ENCODE measurements at places on chromosomes 11 and 22.

DNA sequence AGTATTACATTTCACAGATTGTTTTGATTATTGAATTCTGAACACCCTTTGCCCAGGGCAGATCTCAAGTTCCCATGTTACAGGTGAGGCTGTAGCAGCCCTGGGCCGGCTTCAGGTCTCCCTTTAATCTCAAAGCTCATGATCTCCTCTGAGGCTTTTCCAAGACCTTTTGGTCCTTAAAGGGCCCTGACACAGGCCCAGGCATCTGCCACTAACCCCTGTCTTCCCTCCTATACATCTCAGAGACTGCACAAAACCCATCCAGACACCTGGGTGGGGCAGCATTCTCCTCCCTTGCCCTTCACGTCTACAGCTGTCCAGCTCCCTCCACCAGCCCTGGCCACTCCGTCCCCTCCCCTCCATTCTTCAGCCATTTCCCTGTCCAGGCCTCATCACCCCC is 37.8 kb downstream of the PDE2A start:
- no peak for DNase-seq

- no peak for DNase-seq
Observed at GRCh38 chr22:41848468-41848867, 15.6 kb downstream of the SREBF2 start.

- no peak for DNase-seq
Observed at GRCh38 chr11:110571081-110571720, 141.0 kb downstream of the ARHGAP20 start.

GRCh38 chr11:84906995-84907394 is 720.1 kb downstream of the DLG2 start:
- DNase-seq = no peak

GRCh38 chr11:93464927-93465540 is 78.2 kb downstream of the SMCO4 start:
- DNase-seq = no peak

Data from kidney glomerular epithelial cell (primary cell).